ENCODE measurements at places on chromosomes 16 and 17.

- peak; percentile 6 for DNase-seq
Observed at GRCh38 chr16:58733248-58733670, 857 bp downstream of the GOT2 start.

GRCh38 chr16:87344931-87345631 is 27.9 kb upstream of the C16orf95 start:
- DNase-seq = no peak

GRCh38 chr16:77833921-77834634 is 45.7 kb downstream of the VAT1L start:
- DNase-seq = peak; percentile 71

- peak; percentile 20 for DNase-seq
Observed at GRCh38 chr16:80274576-80275191, 266.1 kb upstream of the DYNLRB2 start.

GRCh38 chr17:7464081-7464480 is 15.3 kb downstream of the ZBTB4 start:
- no peak for DNase-seq

DNA sequence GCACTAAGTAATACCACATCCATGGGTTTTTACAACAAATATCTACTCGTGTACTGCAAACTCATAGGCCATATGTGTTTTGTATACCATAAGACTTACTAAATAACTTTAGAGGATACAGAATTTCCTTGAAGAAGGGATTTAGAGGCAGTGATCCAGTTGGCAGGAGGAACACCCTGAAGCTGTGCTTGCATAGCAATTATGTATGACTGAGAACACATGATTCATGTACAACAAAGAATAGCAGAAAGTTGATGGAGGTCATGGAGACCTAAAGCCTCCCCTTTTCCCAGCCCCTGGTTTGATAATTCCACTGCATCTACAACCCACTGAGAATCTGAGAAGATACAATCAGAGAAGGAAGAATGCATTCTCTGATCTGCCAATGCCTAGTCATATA is 83.8 kb upstream of the PMFBP1 start:
- peak; percentile 3 for DNase-seq

GRCh38 chr16:1561266-1561665 is 27.8 kb downstream of the TMEM204 start:
- DNase-seq = no peak

- no peak for DNase-seq
Observed at GRCh38 chr17:40520991-40521453, 19.6 kb upstream of the TNS4 start.

- DNase-seq = no peak
Observed at GRCh38 chr17:80616705-80617104, 72.1 kb downstream of the RPTOR start.

- DNase-seq = no peak
Observed at GRCh38 chr16:48369765-48370164, 15.4 kb downstream of the SIAH1 start.

DNA sequence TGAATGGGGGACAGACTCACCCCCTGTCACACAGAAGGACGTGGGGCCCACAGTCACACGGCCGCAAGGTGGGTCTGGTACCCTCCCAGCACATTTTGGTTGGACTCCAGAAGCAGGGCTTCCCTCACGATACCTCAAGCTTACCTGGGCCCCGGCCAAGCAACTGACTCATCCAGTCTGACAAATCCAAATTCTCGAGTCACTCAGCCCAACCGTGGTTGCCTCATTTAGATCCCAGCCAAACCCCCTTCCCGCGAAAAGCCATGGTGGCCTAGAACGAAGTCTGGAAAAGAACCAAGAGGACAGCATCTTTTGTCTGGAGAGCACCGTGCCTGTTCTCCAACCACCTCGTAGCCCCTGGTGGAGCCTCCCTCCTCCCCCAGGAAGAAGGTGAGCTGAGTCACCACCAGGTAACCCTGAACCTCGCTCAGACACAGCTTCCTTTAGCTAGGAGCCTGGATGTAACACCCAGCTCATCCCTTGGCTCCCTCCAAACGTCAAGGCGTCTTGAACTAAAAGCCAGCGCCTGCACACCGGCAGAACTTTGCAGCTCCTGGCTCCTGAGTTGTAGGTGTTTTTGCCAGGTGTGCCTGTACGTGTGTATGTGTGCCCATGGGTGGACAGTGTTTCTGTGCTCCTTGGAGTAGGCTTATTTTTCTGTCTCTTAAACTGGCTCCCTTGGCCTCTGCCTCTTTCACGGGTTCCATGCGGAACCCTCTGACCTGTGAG is 78.9 kb downstream of the CMIP start:
- DNase-seq = peak; percentile 87

GRCh38 chr17:21268596-21269188 is 15.5 kb upstream of the NATD1 start:
- DNase-seq = no peak

DNA sequence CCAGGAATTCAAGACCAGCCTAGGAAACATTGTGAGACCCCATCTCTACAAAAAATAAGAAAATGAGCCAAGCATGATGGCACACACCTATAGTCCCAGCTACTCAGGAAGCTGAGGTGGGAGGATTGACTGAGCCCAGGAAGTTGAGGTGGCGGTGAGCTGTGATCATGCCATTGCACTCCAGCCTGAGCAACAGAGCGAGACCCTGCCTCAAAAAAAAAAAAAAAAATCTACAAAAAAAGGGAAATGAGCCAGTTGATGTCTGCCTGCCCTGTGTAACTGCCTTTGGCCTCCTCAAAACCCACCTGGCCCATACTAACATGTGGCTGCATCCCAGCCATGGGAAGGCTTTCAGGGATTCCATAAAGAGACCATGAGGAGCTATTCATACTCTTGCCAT is 4.5 kb downstream of the RANBP10 start:
- no peak for DNase-seq

DNA sequence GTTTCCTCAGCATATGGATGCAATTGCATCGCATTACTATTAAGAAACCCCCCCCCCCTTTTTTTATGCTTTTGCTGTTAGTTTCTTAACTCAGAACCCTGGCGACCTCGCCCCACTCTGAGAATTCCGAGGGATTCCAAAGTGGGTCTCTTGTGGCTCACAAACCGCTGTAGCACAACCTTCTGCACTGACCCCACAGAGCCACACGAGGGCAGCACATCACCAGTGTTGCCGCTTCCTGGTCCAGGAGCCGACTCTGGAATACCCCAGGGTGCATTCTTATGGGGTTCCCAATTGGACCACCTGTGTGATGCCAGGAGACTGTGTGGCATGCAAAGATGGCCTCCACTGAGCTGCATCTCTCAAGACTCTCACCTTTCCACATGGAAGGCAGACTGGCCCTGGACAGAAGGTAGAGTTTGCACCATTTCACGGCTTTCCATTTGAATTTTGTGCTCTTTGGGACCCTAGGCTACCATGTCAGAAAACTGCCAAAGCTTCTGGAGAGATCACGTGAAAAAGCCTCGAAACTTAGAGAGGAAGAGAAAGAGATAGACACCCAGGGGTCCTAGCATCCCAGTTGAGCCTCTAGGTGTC is 432.7 kb upstream of the ASIC2 start:
- peak; percentile 43 for DNase-seq

GRCh38 chr17:48505788-48506187 is 25.0 kb downstream of the HOXB1 start:
- peak; percentile 94 for DNase-seq

- DNase-seq = no peak
Observed at GRCh38 chr16:83508295-83508694, 299.5 kb upstream of the HSBP1 start.

DNA sequence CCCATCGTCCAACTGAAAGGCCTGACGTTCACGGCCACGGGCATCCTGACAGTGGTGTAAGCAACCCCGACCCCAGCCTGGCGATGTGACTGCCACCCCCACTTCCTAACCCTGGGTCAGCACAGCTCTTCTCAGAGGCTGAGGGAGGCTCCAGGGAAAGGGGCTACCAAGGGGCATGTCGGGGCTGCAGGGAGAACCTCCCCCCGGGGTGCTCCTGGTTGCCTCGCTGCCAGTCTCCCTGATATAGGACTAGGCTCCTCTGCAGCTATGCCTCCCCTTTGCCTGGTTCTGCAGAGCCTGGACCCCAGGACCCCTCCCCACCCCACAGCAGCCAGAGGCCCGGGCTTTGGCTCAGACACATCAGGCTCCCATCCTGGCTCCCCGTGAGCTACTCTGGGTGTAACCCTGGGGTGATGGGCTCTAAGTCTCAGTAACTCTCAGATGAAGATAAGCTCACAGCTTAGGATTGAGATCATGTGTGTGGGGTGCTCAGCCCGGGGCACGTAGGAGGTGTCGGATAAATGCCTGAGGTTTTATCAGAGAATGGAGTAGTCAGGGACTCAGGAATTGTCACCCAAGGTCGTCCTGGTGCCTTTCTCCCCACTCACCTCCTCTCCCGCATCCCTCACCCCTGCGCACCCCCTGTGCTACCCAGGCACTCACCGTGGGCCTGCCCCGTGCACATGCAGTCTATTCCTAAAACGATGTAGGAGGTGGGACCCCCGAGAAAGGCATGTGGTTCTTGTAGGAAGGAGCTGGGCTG is 10.6 kb downstream of the ITGAD start:
- no peak for DNase-seq

DNA sequence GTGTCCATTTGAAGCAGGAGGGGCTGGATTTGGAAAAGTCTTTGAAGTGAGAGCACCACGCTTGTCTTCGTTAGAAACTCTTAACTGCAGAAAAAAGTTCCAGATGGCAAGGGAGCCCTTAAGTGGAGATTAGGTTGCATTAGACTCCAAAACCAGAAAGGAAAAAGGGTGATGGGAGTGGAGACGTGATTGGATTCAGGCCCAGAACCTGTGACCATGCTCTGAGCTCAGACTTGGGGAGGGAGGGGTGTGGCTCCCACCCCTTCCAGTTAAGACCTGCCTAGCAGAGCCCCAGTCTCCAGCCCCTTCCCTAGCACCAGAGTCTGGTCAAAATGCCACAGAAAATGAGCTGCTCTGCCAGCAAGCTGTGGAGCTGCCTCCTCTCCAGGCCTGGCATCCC is 6.4 kb upstream of the LGALS9 start:
- no peak for DNase-seq

DNA sequence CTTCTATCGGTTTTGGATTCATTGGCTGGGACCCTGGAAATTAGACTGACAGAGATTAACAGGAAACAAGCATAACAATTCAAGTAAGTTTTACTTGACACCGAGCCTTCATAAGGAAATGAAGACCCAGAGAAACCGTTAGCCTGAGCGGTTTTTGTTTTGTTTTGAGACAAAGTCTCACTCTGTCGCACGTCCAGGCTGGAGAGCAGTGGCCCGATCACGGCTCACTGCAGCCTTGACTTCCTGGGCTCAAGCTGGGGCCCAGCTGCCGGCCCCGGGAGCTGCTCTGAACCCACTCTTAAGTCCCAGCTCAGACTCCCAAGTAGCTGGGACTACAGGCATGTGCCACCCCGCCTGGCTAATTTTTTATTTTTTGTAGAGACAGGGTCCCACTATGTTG is 321.3 kb downstream of the SEC14L1 start:
- DNase-seq = no peak

GRCh38 chr17:260944-261343 is 79.5 kb upstream of the DOC2B start:
- no peak for DNase-seq

DNA sequence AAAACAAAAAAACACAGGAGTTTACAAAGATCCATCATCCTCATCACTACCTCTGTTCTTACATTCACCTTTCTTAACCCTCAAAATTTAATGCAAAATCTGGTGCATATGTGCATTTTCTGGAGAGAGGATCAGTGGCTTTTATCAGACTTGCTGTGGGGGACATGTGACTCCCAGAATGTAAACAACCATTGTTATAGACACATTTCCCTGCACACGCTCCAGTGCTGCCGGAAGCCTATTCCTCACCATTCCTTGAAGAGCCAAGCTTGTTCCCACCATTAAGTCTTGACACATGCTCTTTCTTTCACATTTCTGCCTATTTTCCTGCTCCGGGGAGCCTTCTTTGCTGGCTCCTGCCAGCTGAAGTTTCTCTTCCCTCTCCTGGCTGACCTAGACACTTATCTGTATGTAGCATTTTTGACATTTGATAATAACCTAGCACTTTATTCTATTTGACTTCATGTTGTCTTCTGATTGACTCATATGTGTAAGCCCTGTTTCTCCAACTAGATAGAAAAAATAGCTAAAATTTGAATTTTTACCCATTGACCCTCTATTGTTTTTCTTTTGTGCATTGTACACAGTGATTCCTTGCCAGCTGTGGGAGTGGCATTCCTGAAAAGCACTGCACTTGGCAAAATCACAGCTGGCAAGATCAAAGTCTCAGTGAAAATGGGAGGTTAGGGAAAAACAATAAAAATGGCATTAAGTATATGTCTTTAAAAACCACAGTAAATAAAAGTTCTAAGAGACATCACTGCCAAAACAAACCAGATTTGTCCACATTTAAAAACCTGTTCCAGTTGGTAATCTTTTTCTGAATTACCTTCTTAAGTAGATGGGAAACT is 76.8 kb upstream of the CIBAR2 start:
- DNase-seq = no peak

DNA sequence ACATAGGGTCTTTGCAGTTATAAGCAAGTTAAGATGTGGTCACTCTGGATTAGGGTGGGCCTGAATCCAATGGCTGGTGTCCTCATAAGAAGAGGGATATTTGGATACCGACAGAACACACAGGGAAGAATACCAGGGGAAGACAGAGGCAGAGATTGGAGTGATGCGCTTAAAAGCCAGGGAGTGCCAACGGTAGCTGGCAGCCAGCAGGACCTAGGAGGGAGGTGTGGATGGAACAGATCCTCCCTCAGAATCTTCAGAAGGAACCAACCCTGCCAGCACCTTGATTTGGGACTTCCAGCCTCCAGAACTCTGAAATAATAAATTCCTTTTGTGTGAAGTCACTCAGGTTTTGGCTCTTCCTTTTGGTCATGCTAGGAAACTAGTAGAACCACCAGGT is 110.2 kb upstream of the CACNG3 start:
- no peak for DNase-seq

DNA sequence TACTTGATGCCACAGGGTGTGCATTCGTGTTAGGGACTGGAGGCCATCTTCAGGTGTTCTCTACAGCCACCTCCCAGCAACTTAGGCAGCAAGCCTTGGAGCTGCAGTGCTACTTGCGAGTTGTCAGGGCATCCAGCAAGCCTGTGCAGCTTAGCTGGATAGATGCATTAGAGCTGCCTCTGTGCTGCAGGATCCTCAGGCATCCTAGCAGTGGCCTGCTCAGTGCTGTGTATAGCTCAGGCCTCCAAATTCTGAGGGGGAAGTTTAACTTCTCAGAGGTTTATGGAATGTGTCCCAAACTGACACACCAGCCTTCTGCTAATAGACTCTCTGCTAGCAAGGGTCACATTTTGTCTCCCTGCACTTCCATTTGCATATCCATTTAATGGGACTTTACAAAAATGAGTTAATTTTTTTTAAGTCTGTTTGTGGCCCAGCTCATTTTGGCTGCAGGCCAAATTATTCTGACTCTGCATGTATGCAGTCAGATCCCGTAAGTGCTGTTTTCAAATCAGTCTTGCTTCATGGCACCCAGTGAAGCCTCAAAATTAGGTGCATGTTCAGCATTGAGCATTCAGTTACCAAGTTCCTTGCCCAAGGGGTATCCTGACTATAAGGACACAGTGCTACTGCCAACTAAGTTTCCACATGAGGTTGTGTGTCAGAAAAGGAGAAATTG is 6.8 kb downstream of the GABARAPL2 start:
- DNase-seq = no peak

GRCh38 chr16:17452922-17453321 is 17.8 kb downstream of the XYLT1 start:
- no peak for DNase-seq

- no peak for DNase-seq
Observed at GRCh38 chr17:61617330-61617729, 26.3 kb upstream of the NACA2 start.

- no peak for DNase-seq
Observed at GRCh38 chr17:31158746-31159377, 64.1 kb downstream of the NF1 start.
